ENCODE measurements at places on chromosomes 3 and 15. TPM values are rescaled to one million over a fixed set of nuclear protein-coding genes. Genes with fewer than 3 reads are reported as not detected.

Gene MUC20
- total RNA-seq = not detected

Gene MINAR1
- 0.31 TPM for total RNA-seq

Gene CCNDBP1
- total RNA-seq = 69.1 TPM

Gene CACNA2D2
- 0.06 TPM for total RNA-seq

Gene TIPARP
- total RNA-seq = 18.1 TPM

Gene CHRNB4
- not detected for total RNA-seq

Gene CISH
- total RNA-seq = 0.44 TPM

Gene FBXW12
- total RNA-seq = not detected

Gene STRA6
- not detected for total RNA-seq

Gene GSK3B
- total RNA-seq = 80.7 TPM

Gene C3orf22
- total RNA-seq = not detected

Gene BOC
- 0.13 TPM for total RNA-seq

Gene THRB
- total RNA-seq = under 0.01 TPM

Gene HRG
- total RNA-seq = not detected

Gene CADM2
- total RNA-seq = not detected

Gene POLR2M
- 239 TPM for total RNA-seq

Gene CGNL1
- 1.9 TPM for total RNA-seq

Gene ANXA2
- 3,890 TPM for total RNA-seq

Gene C3orf20
- not detected for total RNA-seq

Gene TIGIT
- not detected for total RNA-seq

Gene ALDH1A3
- total RNA-seq = 37.1 TPM

Gene CA12
- total RNA-seq = 0.32 TPM

Gene PPP1R14D
- total RNA-seq = not detected

Gene CCR8
- total RNA-seq = not detected

Gene ITGB5
- total RNA-seq = 147 TPM

Gene FANCD2OS
- total RNA-seq = not detected

Gene CEP19
- 5.2 TPM for total RNA-seq

Gene CLDN1
- total RNA-seq = 0.16 TPM

Gene NSUN3
- 21.6 TPM for total RNA-seq

Gene PLSCR2
- 0.31 TPM for total RNA-seq

Gene ZPLD1
- total RNA-seq = not detected

Gene CFAP44
- total RNA-seq = 0.97 TPM

Gene SLC28A2
- not detected for total RNA-seq

Gene P3H2
- 18.1 TPM for total RNA-seq

Gene AHSG
- not detected for total RNA-seq

Gene SLITRK3
- total RNA-seq = not detected

Gene ZNF639
- 41.2 TPM for total RNA-seq

Gene CHL1
- total RNA-seq = not detected

Gene RBSN
- 25.1 TPM for total RNA-seq

Gene PSMD6
- 71.2 TPM for total RNA-seq

Data from bladder microvascular endothelial cell (primary cell).